ENCODE measurements at places on chromosomes 12 and 14. TPM values are rescaled to one million over a fixed set of nuclear protein-coding genes. Genes with fewer than 3 reads are reported as not detected.

The XRCC3 gene
- total RNA-seq = 17.6 TPM

The RHEBL1 gene
- 1.4 TPM for total RNA-seq

The CLEC2A gene
- total RNA-seq = not detected

The ADCY4 gene
- total RNA-seq = 89.6 TPM

The SPX gene
- total RNA-seq = 0.16 TPM

The BRI3BP gene
- total RNA-seq = 2.9 TPM

The ATL1 gene
- 1.8 TPM for total RNA-seq

The CISTR gene
- not detected for total RNA-seq

The GPD1 gene
- total RNA-seq = not detected

The CSRNP2 gene
- total RNA-seq = 33.4 TPM

The ANHX gene
- total RNA-seq = not detected

The NFE2 gene
- total RNA-seq = not detected

The TUBA1B gene
- 1,512 TPM for total RNA-seq

The KLRF2 gene
- total RNA-seq = not detected

The DHH gene
- total RNA-seq = 0.65 TPM
